ENCODE measurements at places on chromosomes 5 and 9.

- DNase-seq, result no peak
Measured at GRCh38 chr5:143657647-143658285, 154.2 kb upstream of the HMHB1 start.

- peak; percentile 6 for DNase-seq
Measured at GRCh38 chr5:35089334-35090314, 41.9 kb upstream of the AGXT2 start.

DNA sequence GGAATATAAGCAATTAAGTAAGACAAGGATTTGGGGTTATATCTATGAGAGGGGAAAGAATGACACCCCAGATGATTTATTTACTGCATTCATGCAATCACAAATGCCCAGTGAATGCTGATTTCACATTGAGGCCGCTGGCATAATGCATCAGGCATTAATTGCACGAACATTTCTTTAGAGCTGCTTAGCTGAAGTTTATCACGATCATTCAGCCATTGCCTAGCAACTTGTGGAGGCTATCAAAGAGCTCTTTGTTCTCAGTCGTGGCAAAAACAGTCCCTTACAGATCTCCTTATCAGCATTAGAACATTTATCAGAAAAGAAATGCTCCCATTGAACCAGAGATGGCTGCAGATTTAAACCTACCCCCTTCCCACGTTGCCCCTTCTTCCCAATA is 88.7 kb upstream of the PRRC1 start:
- DNase-seq, result no peak

DNA sequence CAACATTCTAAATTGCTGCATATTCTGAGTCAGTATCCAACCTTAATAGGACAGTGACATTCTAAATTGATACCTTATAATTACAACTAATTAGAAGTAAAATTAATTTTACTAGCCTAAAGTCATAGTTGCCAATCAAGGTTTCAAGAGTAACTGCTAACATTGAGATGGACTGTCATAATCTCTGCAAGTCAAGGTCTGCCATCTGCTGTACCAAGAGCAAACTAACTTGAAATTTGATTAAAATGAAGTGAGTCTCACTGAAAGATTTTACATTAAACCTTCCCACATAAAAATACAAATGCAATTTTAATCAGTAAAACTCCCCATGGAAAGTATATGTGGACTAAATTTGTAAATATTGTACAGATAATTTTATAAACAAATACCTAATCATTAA is 235.3 kb downstream of the PRDM9 start:
- DNase-seq, result no peak

DNA sequence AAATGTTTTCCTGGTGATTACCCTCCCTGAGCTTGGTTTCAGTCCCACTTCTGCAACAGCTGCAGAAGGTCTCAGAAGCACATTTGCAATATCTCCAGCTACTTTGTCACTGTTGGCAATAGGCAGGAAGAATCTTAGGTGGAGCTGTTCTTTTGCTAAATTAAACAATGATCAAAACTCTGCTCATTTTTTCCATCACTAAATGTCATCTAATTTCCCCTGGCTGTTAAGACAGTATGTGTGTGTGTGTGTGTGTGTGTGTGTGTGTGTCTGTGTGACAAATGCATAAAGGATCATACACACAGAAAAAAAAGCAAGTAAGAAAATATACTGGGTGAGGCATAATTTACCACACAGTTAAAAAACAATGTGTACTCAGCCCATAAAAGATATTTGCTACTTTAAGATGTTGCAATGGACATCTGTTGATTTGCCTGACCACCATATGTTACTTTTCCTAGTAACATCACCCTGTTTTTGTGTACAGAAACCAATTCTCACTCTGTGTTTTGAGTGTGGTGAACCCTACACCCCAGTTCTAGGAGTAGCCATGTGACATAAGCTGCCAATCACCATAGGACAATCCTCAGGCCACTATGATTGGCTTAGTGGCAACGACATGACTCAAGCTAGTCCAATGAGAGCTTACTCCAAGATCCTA is 572.6 kb upstream of the CLINT1 start:
- no peak for DNase-seq

- DNase-seq, result no peak
Measured at GRCh38 chr9:112308588-112308987, 24.8 kb downstream of the PTBP3 start.

DNA sequence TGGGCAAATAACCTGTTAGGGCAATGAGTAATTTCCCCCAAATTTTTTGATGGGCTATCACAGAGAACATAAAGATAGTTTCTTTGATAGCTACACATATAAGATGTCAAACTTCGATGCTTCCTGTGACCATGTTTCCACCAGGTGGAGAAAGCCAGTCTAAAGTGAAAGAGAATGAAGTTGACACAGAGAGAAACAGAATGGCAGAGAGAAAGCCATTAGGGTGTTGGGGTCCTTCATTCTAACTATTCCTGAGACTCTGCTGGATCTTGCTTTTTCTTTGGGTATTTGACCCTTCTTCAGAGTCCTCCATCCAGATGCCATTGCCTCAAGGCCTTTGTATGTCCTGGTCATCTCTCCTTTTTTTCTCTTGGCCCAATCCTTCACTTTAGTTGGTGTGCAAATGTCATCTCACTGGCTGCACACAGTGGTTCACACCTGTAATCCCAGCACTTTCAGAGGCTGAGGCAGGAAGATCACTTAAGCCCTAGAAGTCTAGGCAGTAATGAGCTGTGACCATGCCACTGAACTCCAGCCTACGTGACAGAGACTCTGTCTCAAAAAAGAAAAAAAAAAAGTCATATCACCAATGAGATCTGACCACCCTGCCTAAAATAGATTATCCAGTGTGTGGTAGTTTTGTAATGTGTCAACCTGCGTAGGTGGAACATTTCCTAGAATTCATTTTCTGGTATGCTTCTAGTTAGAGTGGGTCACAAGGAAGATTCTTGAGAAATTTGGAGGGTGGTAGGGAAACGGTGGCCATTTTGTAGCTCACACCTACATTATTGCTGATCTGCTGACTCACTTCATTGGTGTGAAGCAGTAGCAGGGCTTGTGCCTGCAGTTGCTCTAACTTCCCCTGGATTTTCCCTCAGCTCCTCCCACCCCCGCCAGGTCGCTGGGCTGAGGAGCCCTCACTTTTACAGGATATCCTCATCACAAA is 20.8 kb upstream of the KIF2A start:
- DNase-seq, result no peak

- DNase-seq, result no peak
Measured at GRCh38 chr5:74243634-74244033, 396.9 kb downstream of the ENC1 start.

- DNase-seq, result no peak
Measured at GRCh38 chr9:137972355-137972987, 94.9 kb downstream of the CACNA1B start.
